ENCODE measurements at places on chromosomes 7 and 10. TPM values are rescaled to one million over a fixed set of nuclear protein-coding genes. Genes with fewer than 3 reads are reported as not detected.

DNA sequence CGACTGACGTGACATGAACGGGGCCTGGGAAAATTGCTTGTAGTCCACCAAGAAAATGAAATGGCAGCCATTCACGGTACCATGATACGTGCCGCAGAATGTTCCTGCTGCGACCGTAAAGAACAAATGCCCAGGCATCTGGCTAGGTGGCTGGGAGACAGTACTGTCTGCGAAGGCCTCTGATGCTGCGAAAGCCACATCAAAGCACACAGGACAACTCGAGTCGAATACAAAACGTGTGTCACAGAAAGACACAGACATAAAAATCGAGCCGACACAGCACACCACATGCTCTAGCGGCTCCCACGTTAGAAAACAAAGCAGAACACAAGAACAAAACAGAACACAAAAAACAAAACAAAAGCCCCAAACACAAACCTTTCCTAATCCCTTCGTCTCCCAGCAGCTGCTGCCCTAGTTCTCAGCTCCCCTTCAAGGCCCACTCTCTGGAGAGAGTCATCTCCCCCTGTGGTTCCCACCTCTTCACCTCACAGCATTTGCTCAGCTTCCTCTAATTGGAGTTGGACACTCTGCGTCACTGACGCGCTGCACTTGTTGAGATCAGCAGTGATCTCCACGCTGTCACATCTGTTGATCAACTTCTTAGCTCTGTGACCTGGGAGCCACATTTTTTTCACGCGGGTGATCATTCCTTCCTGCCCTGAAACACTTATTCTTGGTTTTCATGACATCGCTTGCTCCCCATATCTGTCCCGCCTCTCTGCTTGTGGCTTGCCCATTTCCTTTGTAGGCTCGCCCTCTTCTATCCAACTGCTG, 112.2 kb downstream of the CLEC2L start:
- DNase-seq = no peak

GRCh38 chr7:16559497-16560179, 33.0 kb downstream of the LRRC72 start:
- DNase-seq = no peak

PLAU gene
- 10.0 TPM for polyA plus RNA-seq

DNA sequence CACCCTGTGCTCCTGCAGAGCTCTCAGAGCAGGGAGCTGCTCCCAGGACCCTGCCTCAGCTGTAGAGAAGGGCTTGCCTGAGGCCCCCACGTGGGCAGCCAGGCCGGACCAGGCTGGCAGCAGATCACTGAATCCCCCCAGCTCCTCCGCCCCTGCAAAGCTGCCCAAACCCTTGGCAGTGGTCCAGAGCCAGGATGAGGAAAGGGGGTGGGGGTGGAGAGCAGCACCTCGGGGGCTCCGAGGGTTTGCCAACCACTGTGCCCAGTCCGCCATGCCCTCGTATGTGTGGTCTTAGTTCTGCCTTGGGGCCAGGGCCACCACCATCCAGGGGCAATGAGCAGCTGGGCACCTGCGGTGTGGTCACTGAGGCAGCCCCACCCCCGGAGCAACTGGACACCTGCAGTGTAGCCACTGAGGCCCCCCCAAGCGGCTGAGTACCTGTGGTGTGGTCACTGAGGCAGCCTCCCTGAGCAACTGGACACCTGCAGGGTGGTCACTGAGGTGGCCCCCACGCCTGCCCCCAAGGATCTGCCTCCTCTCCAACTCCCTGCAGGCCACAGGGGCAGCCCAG, 90.8 kb downstream of the TCERG1L start:
- DNase-seq = no peak

DNA sequence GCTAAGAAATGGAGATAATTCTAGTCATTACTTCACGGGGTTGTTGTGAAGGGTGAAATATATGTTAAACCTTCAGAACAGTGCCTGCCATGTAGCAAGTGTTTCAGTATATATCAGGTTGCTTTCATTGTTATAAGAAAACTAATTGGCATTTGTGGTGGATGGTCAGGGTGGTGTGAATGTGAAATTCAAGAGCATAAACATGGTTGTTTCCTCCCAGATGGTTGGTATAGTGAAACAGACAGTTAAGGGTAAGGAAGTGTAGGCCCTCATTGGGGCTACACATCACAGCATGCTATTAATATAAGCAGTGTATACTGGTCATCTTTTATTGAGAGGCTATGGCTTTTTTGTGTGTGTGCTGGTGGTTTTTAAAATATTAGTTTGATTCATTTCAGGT, 171.6 kb downstream of the AUTS2 start:
- DNase-seq = no peak

GRCh38 chr7:5296611-5297226, 14.0 kb downstream of the SLC29A4 start:
- no peak for DNase-seq

C10orf88 gene
- 6.0 TPM for polyA plus RNA-seq
